Suppressor macrophage (primary cell): ENCODE measurements at places on chromosomes 3 and 15.

- DNase-seq, result no peak
Observed at GRCh38 chr15:38048001-38048455, 113.6 kb downstream of the TMCO5A start.

- no peak for DNase-seq
Observed at GRCh38 chr15:77457191-77457904, 36.7 kb downstream of the HMG20A start.

DNA sequence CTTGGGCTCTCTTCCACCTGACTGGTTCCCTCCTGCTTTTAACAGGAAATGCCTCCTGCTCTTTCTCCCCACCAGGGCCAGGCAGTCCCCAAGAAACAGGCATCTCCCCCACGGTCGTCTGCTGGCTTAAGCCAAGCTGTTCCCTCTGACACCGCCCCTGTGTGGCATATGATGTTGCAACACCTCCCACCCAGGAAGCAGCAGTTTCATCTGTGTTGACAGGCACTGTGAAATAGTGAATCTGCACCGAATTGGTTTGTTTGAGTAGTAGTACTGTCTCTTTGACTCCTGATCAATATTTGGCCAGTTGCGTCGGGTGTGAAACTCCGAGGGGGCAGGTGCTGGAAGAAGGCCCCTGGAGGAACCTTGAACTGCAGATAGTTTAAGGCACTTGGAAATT, 188.8 kb downstream of the FEZF2 start:
- peak; percentile 36 for DNase-seq

DNA sequence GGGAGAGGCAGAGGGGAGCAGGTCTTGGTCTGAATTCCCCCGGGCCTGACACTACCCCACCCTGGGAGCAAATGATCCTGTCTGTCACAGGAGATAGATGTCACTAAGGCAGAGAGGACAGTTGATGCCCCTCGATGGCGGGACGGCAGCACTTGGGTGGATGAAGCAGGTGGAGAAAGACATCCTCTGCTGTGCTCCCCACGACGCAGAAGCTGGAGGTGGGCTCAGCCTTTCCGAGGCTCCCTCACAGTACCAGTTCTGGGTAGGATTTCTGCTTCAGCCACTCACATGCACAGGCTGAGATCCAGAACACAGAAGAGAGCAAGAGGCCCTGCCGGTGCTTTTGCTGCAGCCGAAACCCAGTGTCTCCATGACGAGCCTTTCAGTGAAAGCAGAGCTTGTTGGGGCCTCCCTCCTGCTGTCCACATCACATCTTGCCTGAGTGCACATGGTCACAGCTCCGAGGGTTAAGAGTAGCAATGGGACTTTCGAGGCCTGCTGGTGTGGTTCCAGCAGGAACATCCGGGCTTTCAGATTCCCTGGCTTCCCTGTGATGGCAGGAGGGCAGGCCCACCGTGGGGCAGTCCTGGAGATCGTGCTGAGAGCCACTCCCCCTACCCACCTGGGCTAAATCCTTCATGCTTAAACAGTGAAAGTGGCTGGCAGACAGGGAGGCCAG, 107.3 kb upstream of the PRR20G start:
- DNase-seq, result no peak

GRCh38 chr3:52084216-52084945, 28.0 kb upstream of the DUSP7 start:
- DNase-seq, result no peak

DNA sequence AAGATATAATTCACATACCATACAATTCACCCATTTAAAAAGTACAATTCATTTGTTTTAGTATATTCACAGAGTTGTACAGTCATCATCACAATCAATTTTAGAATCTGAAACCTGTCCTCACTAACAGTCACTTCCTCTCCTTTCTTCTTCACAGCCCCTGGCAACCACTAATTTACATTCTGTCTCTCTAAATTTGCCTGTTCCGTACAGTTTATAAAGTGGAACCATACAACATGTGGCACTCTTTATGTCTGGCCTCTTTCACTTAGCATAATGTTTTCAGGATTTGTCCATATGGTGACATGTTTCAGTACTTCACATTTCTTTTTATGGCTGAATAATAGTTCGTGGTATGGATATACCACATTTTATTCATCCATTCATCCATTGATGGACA, 22.7 kb downstream of the ERICH6 start:
- no peak for DNase-seq

DNA sequence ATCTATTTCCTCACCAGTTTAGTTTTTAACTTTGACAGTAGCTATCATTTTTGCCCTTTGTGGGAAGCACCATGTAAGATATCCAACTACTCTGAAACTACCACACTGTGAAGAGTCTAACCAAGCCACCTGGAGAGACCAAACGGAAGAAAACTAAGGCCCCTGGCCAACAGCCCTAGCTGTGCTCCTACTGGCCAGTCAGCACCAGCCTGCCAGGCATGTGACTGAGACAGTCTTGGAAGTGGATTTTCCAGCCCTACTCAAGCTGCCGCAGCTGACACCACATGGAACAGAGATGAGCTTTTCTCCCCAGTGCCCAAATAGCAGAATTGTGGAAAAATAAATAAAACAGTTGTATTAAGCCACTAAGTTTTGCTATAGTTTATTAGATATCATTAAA, 2.9 kb upstream of the TBC1D5 start:
- no peak for DNase-seq

- no peak for DNase-seq
Observed at GRCh38 chr3:31172336-31172735, 277.9 kb upstream of the GADL1 start.

DNA sequence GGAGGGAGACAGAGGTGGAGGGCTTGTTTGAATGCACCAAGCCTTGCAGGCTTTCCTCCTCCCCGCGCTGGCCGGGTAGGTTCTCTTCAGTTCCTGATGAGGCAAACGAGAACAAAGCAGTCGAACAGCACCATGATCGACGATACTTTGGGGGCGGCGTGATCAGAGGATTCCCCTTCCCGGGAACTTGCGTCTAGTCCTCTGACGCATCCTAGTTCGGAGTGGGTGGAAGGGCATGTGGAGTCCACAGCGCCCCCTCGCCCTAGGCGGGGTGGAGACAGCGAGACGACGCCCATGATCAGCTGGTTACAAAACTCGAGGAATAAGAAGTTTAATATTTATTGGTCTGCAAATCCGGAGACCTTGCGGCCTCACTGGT, 452 bp upstream of the SV2B start:
- peak; percentile 81 for DNase-seq

- DNase-seq, result no peak
Observed at GRCh38 chr15:53454535-53454842, 305.0 kb downstream of the WDR72 start.

DNA sequence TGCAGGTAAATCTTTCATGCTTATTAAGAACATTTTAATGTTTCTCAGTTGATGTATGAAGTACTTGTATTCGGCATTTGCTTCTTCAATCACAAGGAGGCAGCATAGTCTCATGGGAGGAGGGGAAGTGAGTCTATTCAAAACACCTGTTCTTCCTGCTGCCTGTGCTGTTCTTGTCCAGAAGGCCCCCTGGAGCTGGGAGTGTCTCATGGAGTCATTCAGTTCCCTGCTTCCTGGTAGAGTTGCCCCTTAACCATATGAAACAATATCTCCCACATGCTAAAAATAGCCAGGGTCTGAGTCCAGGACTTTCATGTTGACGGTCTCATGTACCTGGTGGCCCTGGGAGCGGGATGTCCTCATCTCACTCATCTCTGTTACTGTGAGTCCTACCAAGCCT, 15.5 kb upstream of the PPP1R2 start:
- peak; percentile 38 for DNase-seq

- DNase-seq, result no peak
Observed at GRCh38 chr3:197356275-197356674, 57.9 kb upstream of the DLG1 start.

GRCh38 chr3:128442949-128443348, 23.7 kb downstream of the DNAJB8 start:
- no peak for DNase-seq

DNA sequence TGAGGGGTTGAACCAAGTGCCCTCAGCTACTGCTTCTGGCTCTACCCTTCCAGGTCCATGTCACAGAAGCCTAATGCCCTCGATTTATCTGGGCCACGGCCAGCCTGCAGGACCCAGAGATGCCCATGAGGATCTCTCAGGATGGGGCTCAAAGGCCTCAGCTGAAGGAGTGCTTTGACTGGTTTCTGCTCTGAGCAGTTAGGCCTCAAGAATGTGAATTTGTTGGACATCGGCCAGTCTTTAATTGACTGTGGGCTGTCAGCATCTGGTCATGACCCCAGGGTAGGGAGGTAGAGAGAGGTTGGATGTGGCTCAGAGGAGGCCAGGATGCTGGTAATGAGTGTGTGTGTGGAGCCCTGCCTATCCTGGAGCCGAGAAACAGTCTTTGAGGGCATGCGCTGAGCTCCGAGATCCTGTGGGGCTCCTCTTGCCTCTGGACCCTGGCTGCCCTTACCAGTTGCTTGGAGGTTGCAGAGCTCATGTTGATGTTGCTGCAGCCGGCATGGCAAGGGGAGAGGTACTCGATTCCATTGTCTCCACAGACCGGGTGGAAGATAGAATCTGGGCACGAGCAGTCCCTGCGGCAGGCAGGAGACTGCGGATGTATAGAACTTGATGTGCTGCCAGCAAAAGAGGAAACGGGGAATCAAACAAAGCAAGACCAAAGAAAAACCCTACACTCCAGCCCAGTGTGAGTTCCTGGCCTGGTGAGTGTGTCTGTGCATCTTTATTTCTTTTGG, 49.1 kb upstream of the RAB6B start:
- no peak for DNase-seq

DNA sequence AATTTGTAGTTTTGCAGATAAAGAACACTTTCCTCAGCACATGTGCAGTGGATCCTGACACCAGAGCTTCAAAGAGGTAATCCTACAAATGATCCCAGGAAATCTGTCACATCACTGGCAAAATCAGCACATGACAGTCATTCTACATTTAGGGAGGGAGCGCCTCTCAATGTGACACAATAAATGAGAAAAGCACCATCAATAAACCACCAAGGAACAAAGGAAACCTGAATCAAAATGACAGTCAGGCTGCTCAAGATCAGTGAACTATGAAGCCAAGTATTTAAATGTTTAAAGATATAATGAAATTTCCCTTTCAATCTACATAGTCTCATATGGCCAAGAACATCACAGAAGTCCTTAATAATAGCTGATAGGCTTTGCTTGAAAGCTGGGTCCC, 119.5 kb downstream of the LRRN1 start:
- no peak for DNase-seq

DNA sequence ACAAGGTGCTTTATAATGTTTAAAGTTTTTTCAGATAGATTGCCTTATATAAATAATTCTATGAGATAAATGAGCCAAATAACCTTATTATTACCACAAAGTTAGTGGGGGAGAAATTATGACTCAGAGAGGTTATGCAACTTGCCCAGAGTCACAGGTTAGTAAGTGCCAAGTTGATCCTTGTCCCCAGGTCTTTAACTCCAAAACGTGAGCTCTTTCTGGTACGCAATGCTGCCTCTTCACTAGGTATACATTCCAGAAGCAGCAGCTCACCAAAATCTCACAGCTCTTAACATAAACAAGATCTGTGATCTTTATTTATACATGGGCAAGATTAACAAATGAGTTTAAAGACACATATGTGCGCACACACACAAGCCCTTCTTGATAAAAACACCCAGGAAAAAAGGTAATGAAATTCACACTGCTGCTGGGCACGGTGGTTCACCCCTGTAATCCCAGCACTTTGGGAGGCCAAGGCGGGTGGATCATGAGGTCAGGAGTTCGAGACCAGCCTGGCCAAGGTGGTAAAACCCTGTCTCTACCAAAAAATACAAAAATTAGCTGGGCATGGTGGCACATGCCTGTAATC, 59.8 kb upstream of the NR2F2 start:
- DNase-seq, result no peak

GRCh38 chr3:165636684-165637015, 200.6 kb downstream of the BCHE start:
- DNase-seq, result no peak

- no peak for DNase-seq
Observed at GRCh38 chr3:132351222-132351806, 34.1 kb downstream of the ACP3 start.

- DNase-seq, result peak; percentile 74
Observed at GRCh38 chr15:67085818-67086636, 20.6 kb downstream of the SMAD3 start.

- DNase-seq, result no peak
Observed at GRCh38 chr15:73886717-73887345, 13.5 kb downstream of the TBC1D21 start.

DNA sequence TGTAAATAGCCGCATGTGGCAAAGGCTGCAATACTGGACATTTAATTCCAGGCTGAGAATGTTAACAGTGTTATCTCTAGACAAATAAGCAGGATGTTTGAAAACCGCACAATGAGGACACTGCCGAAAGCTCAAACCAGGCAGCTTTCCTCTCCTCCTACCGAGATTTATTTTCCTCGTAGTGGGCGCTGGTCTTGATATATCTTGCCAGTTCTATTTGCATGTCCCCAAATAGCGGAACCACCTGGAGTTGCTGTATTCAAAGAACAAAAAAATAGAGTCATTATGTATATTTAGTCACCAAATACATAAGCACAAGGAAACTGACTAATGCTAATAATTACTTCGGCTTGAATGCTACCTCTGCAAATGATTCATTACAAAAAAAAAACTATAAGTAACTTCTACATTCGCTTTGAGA, 46.5 kb downstream of the CYFIP1 start:
- no peak for DNase-seq

GRCh38 chr15:51793521-51794305, 35.7 kb upstream of the TMOD3 start:
- DNase-seq, result no peak

- no peak for DNase-seq
Observed at GRCh38 chr3:31274326-31275024, 258.2 kb upstream of the STT3B start.

GRCh38 chr3:102687851-102688555, 253.2 kb downstream of the ZPLD1 start:
- no peak for DNase-seq

- DNase-seq, result peak; percentile 50
Observed at GRCh38 chr15:39376371-39376909, 204.4 kb upstream of the THBS1 start.

GRCh38 chr3:57956119-57956832, 51.9 kb upstream of the FLNB start:
- DNase-seq, result peak; percentile 76

DNA sequence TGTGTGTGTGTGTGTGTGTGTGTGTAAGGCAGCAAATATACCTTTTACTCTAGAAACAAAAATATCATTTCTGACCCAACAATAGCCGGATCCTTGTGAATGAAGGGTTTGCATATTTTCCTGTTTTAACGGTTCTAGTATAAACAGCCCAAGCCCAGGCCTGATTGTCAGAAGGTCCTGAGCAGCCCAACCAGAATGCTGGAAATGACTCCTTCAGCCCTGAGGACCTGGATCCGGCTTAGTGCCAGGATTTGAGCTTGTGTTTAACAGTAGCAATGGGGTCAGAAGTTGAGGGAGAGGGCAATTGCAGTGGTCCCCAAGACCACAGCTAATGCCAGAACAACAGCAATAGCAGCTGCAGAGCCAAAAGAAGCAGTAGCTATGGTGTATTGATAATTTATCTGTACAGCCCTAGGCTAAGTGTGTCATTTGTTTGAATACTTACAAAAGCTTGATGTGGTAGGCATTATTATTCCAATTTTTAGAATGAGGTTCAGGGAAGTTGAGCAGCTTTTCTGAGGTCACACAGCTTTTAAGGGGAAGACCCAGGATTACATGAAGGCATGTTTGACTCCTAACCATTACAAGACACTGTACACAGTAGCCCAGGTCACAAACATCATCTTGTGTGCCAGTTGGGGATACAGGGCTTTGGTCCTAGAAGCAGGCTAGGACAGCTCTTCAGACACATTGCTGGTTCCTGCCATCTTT, 12.8 kb downstream of the FOXL2 start:
- no peak for DNase-seq
